ENCODE measurements at places on chromosomes 11 and 22. TPM values are rescaled to one million over a fixed set of nuclear protein-coding genes. Genes with fewer than 3 reads are reported as not detected.

Gene SPDYC
- total RNA-seq = not detected

Gene XKR3
- not detected for total RNA-seq

Gene CCDC117
- 13.1 TPM for total RNA-seq

Gene OR52E8
- total RNA-seq = not detected

Gene CD3D
- total RNA-seq = not detected

Gene APOL5
- not detected for total RNA-seq

Gene SC5D
- 37.5 TPM for total RNA-seq
